Thyroid gland (tissue), 4 donors: ENCODE measurements at places on chromosomes 11 and 22. TPM values are rescaled to one million over a fixed set of nuclear protein-coding genes. Genes with fewer than 3 reads are reported as not detected.
A peak's percentile ranks its signal among the peaks of the same experiment; 100 is the strongest.

GRCh38 chr11:11584530-11584810 lies 37.3 kb downstream of the GALNT18 start:
- H3K36me3 ChIP-seq = no peaks in the 10 kb centered on the region
- peak; percentile 56 for DNase-seq
- no peak overlapping the region for H3K4me3 ChIP-seq
- H3K27me3 ChIP-seq = no peaks in the 10 kb centered on the region
- H3K4me1 ChIP-seq = peaks cover 46% of the 10 kb centered on the region

The MEI1 gene
- total RNA-seq = 5.2 TPM

DNA sequence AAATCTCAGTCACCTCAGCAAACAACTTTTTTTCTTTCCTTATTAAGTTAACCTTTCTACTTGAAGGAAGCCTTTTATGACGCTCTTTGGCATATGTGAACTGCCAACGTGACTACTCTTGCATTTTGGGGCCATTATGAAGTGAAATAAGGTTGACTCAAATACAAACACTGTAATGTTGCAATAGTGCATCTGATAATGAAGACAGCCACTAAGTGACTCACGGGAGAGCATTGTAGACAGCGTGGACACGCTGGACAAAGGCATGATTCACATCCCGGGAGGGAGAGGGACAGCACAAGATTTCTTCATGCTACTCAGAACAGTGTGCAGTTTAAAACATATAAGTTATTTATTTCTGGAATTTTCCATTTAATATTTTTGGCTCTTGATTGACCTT lies 560.8 kb downstream of the ETS1 start:
- no peaks in the 10 kb centered on the region for H3K27me3 ChIP-seq
- H3K4me3 ChIP-seq = no peak overlapping the region
- no peaks in the 10 kb centered on the region for H3K4me1 ChIP-seq
- no peak overlapping the region for H3K27ac ChIP-seq

GRCh38 chr11:1862588-1863351 lies 9.9 kb downstream of the LSP1 start:
- no peak overlapping the region for H3K27ac ChIP-seq
- no peaks in the 10 kb centered on the region for H3K27me3 ChIP-seq
- no peak for DNase-seq

GRCh38 chr11:69567951-69568808 lies 72.8 kb upstream of the CCND1 start:
- no peak overlapping the region for H3K27ac ChIP-seq
- no peak for DNase-seq
- H3K4me1 ChIP-seq = peaks cover 19% of the 10 kb centered on the region
- no peaks in the 10 kb centered on the region for H3K36me3 ChIP-seq

- no peak overlapping the region for H3K4me3 ChIP-seq
- H3K27me3 ChIP-seq = no peaks in the 10 kb centered on the region
- H3K27ac ChIP-seq = no peak overlapping the region
- peaks cover 25% of the 10 kb centered on the region for H3K36me3 ChIP-seq
Measured at GRCh38 chr22:42214633-42215415, 55.6 kb downstream of the TCF20 start.

The MYBPC3 gene
- not detected for total RNA-seq

DNA sequence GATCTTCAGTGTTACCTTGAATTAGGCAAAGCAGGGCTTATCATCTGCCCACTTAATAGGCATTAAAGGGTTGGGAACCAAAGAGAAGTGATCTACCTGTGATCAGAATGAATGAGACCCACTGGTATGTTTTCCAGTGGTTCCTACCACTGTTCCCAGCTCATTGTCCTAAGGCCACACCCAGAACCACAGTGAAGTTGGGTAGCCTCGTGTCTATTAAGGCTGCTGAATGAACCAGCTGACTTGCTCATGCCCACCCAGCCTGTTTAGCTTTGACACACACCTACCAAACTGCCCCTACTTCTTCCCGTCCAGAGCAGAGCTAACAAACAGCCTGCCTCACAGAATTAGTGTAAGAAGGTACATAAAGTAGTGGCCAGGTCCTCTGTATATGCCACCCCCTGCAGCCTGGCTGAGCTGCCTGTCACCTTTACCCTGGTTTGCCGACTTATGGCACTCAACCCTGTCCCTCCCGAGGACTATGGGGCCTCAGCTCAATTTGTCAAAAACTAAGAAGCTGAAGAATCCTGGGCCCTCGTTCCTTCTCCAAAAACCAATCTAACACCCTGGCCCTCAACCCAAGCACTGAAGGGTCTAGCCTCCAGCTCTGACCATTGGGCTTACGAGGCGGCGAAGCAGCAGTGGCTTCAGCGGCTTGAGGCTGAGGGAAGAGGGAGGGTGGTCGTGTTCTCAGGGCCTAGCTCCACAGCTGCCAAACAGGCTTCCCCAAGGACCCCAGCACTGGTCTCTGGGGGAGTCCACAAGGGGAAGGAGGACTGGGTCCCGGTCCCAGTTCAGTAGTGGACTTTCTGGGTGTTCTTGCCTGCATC lies 9.8 kb downstream of the UCP2 start:
- H3K4me3 ChIP-seq = no peak overlapping the region
- H3K4me1 ChIP-seq = peaks cover 22% of the 10 kb centered on the region
- peak overlapping the region; percentile 28 for H3K27ac ChIP-seq

The ABTB2 gene
- 5.0 TPM for total RNA-seq

The PHOX2A gene
- not detected for total RNA-seq

- H3K4me3 ChIP-seq = no peak overlapping the region
- H3K27me3 ChIP-seq = no peaks in the 10 kb centered on the region
- peak overlapping the region; percentile 71 for H3K27ac ChIP-seq
Measured at GRCh38 chr22:26553056-26553752, 36.7 kb downstream of the TPST2 start.

DNA sequence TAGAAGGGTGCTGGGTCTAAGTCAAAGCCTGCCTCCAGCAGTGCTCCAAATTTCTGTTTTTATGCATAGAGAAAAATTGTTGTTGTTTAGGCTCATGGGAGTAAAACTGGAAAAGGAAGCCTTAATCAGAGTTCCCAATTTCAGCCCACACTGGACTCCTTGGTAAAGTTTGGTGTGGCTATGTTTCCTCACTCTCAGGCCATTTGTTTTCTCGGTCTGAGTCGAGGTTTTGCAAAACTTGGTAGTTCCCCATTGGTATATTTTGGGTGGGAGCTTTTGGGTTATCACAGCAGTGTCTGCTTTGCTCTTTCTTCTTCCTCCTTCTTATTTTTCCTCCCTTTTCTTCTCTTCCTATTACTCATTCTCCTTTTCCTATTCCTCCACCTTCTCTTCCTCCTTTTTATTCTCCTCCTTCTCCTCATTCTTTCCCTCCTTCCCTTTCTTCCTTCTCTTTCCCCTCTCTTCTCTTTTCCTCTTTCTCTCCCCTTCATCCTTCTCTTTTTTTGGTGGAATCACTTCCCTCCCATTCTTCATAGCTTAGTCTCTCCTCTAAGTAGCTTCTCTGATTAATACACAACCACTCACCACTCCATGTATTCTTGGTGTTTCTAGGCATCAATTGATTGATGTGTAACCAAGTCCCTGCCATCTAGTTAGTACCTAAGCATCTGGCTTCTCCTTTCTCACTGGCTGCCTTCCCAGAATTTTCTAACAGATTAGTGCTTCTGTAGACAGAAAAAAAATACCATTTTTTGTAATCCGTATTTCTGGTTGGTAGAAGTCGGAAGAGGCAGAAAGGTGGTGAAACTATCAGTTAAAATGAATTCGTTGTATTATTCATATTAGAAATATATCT lies 10.1 kb downstream of the SLC5A1 start:
- no peak overlapping the region for H3K4me3 ChIP-seq
- H3K27me3 ChIP-seq = no peaks in the 10 kb centered on the region
- H3K27ac ChIP-seq = no peak overlapping the region
- DNase-seq = no peak
- no peaks in the 10 kb centered on the region for H3K4me1 ChIP-seq
- H3K36me3 ChIP-seq = no peaks in the 10 kb centered on the region

DNA sequence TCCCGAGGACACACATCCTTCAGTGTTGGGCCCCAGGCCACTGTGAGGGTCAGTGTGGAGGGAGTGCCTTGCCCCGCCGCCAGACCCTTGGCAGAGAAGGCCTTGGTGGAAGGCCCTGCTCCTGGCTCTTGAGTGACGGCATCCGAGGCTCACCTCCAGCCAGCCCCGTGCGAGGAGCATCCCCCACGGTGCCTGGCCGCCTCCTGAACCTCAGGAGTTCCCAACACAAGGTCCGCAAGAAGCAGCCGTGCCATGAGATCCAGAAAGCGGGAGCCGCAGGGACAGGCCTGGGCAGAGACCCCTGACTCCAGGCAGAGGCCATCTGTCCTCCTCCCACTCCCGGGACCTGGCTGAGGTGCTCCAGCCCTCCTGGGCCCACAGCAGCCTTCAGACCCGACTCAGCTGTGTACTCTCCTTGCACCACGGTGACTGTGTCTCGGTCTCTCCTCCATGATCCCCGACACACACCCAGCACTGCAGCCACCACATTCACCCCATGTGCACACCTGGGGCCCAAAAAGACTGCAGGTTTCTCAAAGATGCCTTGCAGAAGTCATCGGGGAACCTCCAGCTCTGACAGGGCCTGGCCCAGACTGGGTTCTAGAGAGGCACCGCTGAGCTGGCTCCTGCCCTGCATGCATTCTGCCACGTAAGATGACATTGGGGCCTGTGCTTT lies 870.2 kb downstream of the BRD1 start:
- no peak for DNase-seq
- H3K36me3 ChIP-seq = no peaks in the 10 kb centered on the region
- no peak overlapping the region for H3K27ac ChIP-seq

DNA sequence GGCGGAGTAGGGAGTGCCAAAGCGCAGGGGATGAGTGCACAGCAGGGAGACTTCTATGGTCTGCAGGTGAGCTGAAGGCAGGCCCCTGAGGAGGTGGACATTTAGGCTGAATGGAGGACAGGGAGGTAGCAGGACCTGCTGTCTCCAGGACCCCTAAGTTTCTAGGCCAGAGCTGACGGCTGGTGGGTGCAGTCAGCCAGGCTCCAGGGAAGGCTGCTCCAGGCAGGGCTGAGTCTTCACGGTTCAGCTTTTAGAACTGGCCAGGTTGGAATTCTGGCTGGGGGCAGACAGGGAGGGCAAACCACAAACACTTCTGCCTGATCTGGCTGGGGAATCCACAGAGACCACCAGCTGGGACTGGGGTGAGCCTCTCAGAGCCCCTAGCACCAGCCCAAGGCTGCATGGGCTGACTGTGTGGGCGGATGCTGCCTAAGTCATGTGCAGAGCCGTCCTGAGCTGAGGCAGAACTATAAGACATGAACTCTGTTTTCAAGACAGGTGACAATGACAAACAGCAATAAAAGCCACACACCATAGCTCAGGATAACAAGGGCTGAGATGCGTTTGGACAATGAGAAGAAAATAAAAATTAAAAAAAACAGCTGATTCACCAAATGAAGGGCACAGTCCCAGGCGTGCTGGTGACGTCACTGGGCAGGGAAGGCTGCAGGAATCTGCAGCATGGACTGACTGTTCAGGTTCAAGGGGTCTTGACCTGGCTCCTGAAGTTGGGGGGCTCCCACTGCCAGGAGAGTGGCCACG lies 10.4 kb upstream of the MALAT1 start:
- H3K4me1 ChIP-seq = peaks cover 82% of the 10 kb centered on the region
- H3K4me3 ChIP-seq = no peak overlapping the region
- DNase-seq = peak; percentile 66
- no peaks in the 10 kb centered on the region for H3K36me3 ChIP-seq

The HEPN1 gene
- not detected for total RNA-seq

DNA sequence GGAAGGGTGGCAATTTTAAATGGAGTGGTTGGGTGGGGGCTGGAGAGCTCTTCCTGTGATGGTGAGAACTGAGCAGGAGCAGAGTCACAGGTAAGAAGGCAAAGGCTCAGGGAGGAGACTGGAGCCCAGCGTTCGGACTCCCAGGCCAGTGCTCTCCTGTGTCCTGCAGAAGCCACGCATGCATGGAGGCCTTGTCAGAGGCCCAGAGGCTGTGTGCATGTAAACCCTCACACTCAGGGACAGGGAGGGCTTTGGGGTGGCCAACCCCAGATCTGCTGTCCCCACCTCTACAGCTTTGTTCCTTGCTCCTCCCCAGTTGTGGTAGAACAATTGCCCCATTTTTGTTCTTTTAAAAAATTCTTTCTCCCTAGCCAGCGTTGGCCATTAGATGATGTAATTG lies 130.4 kb upstream of the PARVA start:
- DNase-seq = no peak
- H3K36me3 ChIP-seq = no peaks in the 10 kb centered on the region
- peaks cover 41% of the 10 kb centered on the region for H3K4me1 ChIP-seq
- H3K27ac ChIP-seq = peak overlapping the region; percentile 82
- no peaks in the 10 kb centered on the region for H3K27me3 ChIP-seq
